ENCODE measurements at places on chromosomes 3 and 15.

DNA sequence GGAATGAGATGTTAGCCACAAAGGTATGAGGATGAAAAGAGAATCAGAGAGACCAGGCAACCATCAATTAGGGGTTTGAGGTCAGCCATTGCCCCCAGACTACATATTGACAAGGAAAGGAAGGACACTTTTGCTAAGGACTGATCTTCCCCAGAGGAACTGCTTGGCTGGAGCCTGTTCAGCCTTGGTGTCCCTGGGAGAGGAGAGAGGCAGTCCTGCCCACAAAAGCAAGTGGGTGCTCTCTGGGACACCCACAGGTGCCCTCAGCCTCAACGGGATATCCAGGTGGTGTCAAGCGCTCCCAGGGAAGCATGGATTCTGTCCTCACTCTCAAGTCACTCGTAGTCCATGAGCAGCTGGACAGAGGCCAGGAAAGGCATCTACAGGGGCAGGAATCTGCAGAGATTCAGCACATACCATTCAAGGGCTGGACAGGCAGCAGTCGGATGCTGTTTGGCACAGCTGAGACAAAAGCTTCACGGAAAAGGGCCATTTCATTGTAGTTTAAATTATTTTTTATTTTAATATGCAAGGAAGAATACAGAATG lies 166.2 kb downstream of the UACA start:
- no peak for DNase-seq

DNA sequence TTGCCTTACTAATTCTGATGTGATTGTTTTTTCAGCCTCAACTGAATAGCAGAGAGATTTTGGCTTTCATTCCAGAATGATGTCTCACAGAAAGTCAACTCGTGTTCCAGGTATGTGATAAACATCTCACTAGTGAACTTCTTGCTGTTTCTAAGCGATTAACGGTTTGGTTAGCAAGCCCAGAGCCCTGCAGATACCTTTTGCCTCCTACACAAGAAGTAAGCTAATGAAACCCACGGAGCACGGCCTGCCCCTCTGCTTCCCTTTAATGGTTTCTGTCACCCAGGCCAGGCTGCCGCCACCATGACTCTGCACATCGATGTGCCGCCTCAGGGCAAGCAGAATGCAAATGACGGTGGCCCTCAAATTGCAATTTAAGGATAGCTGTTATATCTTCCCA lies 155.9 kb upstream of the ICE2 start:
- DNase-seq: no peak

DNA sequence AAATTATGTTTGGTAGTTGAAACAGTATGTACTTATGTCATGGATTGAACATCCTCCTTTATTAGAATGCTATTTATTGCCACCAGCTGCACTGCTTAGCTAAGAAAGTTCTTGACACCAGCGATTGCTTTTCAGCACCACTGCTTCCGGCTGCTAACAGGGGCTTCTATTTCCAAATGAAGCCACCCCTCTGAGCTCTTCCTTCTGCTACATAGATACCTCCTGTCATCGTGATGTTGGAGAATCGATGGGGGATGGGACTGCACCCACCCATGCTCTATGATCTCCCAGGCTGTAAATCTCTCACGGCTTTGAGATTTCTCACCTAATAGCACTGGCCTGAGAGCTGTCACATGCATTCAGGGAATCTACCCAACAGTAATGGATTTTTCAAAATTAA lies 259.2 kb downstream of the MEIS2 start:
- DNase-seq: no peak

GRCh38 chr3:45765958-45766357 lies 30.4 kb downstream of the SLC6A20 start:
- DNase-seq: no peak

- DNase-seq: no peak
Measured at GRCh38 chr3:87437765-87438164, 161.4 kb upstream of the POU1F1 start.

Data from Panc1 (cell line).